ENCODE measurements at places on chromosomes 13 and 19.

- peak; percentile 71 for DNase-seq
Observed at GRCh38 chr19:34475026-34475974, 6.3 kb upstream of the WTIP start.

DNA sequence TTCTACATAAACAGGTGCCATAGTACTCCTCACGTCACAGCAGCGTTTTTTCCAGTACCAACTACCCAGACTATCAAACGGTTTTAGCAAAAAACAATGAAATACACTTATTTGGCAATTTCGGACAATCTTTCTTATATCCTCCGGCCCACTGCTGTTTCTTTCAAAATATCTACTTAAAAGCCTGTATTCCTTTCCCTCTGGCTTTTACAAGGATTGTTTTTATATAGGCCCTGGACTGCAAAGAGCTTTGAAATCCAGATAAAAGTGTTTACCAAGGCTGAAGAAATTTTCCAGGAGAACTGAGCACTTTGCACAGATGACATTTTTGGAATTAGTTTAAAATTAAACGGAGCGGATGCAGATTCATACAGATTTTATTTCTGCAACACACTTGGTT, 255.9 kb upstream of the STARD13 start:
- DNase-seq = no peak

GRCh38 chr13:101942535-101943157, 459.2 kb downstream of the FGF14 start:
- DNase-seq = no peak

GRCh38 chr13:34011552-34012085, 193.7 kb downstream of the RFC3 start:
- no peak for DNase-seq

GRCh38 chr13:32261567-32261966, 53.6 kb downstream of the ZAR1L start:
- DNase-seq = peak; percentile 70

GRCh38 chr13:111573801-111574200, 253.4 kb downstream of the TEX29 start:
- no peak for DNase-seq

DNA sequence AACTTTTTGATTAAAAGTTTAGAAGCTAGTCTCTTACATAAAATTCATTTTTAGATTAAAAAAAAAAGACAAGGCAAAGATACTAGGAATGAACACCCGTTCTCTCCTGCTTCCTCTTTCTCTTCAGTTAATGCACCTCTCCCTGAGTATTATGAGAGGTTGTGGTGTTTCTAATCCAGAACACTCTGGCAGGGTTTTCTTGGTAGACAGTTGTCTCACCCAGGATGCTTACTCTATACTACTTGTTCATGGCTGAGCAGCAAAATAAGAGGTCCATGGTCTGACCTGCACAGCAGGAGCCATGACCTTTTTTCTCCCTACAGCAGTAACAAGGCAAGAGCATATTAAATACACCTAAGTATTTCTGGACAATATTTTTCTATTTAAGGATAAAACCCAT, 62.0 kb downstream of the MICU2 start:
- DNase-seq = no peak

DNA sequence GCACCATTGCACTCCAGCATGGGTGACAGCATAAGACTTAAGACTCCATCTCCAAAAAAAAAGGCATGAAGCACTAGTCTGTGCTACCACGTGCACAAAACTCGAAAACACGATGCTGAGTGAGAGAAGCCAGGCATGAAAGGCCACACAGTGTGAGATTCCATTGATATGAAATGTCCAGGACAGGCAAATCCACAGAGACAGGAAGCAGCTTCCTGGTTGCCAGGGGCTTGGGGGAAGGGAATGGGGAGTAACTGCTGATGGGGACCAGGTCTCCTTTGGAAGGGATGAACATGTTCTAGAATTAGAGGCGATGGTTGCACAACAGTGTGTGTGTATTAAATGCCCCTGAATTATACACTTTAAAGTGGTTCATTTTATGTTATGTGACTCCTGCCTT, 15.9 kb upstream of the JUND start:
- no peak for DNase-seq

GRCh38 chr19:50507376-50507775, 3.6 kb downstream of the JOSD2 start:
- DNase-seq = no peak

DNA sequence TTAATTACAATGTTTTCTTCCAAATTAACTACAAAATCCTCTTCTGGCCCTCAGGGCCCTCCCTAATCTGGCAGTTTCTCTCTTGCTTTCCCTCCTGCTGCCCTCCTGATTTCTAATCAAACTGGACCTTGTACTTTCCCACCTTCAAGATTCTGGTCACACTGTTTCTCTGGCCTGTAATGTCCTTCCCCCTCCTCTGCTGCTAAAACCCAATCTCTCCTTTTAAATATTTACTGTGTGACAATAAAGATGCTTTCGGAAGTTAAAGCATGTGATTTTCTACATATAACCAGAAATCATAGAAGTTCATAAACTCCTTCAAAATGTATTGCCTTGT, 14.1 kb upstream of the HMGB1 start:
- no peak for DNase-seq

DNA sequence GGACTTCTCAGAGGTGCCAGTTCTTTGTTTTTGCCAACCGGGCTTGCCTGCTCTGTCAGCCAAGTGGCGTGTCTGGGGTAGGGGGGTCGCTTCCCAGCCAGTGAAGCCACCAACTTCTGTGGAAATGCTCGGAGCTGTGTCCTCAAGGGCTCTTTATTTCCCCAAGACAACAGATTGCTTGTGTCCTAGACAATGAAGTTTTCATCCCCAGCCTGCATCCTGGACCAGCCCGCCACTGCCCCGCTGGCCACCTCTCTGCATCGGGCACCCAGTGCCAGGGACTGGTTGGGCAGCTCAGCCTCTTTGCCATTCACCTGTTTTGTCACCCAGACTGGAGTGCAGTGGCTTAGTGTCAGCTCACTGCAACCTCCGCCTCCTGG, 3.7 kb downstream of the RAB11B start:
- DNase-seq = no peak

DNA sequence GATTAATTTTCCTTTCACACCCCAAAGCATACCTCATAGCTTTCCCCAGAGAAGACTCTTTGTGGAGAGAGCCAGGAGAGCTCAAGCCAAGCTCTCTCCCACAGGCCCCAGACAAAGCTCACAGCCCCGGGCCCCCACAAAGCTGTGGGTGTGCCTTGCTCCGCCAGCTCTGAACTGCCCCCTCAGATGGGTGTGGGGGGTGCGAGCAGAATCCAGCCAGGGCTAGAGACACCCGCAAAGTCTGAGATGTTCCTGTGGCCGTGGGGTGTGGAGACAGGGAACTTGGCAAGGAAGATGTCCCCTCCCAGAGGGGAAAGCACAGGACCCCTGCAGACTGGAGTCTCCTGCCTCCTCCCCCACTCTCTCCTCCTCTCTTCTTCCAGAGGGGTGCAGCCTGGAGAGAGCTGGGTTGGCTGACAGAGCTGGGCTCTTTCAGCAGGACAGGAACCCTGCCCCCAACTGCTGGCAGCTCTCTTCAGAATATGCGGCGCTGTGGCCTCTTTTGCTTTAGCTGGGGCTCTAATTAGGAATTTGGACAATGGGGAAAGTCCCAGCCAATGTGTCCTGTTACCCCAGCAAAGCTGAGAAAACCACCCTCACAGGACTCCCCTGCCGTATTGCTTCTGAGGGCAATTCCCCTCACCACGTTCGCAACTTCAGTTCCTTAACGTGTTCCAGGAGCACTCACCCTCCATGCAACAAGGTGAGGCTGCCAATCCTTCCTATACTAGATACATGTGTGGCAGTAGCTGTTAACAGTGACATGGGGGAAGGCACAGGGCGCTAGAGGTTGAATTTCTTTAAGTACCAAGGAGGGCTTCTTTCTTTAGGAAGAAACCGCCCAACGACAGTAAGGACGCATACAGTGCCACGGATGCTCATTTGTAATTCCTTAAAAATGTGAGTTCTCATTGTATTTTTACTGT, 170.0 kb downstream of the COL4A1 start:
- no peak for DNase-seq

GRCh38 chr13:20017365-20017711, 58.8 kb downstream of the ZMYM2 start:
- DNase-seq = no peak

DNA sequence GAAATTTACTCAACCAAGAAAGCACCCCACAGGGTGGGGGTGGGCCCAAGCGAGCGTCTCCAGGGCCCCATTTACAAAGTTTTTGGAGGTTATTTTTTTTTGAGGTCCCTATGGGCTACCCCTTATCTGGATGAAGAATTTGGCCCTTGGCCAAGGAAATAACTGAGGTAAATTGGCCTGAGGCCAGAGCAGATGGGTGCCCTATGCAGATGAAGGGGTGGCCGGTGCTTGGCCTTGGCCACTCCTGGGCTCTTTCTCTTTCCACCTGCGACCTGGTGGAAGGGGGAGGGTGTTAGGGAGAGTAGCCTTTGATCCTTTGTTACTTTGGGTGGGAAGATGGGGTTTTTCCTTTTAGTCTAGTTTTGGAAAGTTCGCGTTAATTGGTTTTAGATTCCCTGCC, 15.5 kb downstream of the ZNF701 start:
- DNase-seq = no peak

DNA sequence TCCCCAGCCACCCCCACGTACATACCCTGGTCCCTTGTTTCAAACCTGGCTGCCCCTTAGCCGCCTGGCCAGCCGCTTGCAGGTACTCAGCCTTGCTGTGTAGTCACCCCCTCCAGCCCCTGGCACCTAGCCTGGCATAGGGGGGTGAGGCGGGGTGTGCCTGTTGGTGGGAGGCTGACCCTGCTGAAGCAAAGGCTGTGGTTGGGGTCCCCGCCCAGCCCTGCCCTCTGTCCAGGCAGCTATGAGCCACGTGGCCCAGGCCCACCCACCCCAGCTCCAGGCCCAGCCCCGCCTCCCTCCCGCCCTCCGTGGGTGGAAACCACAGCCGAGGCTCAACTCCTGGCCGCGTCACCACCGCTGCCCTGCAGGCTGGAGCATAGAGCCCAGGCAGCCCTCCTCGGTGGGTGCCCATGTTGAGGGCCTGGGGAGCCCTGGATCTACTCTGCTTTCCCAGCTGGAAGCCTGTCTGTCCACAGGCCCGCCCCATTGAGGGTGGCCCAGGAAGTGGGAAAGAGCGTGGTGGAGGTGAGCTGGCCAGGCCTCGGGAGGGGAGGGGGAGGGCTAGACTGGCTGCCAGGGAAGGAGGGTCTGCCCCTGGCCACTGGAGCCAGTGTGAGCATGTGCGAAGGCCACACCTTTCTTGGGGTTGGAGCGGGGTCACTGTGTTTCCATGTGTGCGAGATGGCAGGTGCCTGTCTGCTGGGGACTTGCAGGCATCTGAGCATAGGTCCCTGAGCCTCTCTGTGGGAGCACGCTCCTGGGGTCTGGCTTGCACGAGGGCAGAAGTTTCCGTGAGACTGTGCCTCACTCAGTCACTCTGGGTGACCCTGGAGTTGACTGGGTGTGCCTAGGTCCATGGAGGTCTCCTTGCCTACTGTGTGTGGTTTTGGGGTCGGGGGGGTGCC, 31.0 kb downstream of the PAK4 start:
- DNase-seq = no peak

GRCh38 chr19:1418496-1418775, 11.1 kb downstream of the DAZAP1 start:
- DNase-seq = no peak

- no peak for DNase-seq
Observed at GRCh38 chr13:34899888-34900287, 42.2 kb upstream of the NBEA start.

- DNase-seq = no peak
Observed at GRCh38 chr13:108315273-108315672, 45.8 kb downstream of the TNFSF13B start.

GRCh38 chr13:34758628-34759027, 183.4 kb upstream of the NBEA start:
- DNase-seq = no peak

GRCh38 chr13:80140685-80141084, 200.2 kb downstream of the SPRY2 start:
- no peak for DNase-seq

- no peak for DNase-seq
Observed at GRCh38 chr19:43467276-43467675, 1.9 kb upstream of the LYPD3 start.

DNA sequence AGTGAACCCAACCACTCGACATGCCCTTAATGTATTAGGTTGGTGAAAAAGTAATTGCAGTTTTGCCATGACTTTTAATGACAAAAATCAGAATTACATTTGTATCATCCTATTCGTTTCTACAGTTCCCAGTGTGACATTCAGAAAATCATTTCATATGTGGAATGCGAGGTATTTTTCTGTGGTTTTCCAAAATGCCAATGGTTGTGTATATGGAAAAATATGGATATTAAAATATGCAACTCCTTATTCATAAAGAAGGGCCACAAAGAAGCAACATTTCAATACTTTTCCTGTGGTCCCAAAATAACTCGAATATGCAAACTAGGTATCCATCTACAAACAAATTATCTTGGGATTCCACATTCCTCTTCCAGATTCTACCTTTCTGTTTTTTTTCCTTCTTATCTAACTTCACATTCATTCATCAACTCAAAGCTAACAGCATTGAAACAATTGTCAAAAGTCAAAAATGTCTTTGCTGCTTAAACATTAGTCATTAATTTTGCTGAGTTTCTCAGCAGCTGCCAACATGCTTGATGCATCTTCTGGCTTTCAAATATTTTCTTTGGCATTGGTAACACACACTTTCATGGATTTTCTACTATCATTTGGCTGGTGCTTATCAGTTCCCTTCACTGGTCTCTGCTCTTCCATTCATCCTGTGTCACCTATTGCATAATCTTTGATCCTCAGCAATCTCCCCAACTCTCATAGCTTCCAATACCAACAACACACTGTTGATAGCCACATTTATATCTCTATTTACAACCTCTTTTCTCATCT, 1445.4 kb downstream of the EFNB2 start:
- no peak for DNase-seq

DNA sequence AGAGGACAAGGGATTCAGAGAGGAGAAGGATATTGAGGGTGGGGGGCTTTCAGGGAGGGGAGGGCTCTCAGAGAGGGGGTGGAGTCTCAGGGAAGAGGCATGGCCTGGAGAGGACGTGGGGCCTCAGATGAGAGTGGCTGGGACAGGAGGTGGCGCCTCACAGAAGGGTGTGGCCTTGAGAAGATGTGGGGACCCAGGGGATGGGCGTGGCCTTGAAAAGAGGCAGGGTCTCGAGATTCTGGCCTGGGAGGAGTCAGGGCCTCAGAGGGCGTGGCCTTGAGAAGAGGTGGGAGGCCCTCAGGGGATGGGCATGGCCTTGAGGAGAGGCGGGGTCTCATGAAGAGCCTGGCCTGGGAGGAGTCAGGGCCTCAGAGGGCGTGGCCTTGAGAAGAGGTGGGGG, 23.7 kb upstream of the TNFSF14 start:
- no peak for DNase-seq

GRCh38 chr13:60837806-60838205, 440.8 kb downstream of the TDRD3 start:
- DNase-seq = no peak

GRCh38 chr13:54133746-54134145, 1105.1 kb downstream of the OLFM4 start:
- DNase-seq = no peak

Data from hepatic stellate cell (primary cell).